Midbrain (tissue), 1 donor: ENCODE measurements at places on chromosomes 7 and 10.

DNA sequence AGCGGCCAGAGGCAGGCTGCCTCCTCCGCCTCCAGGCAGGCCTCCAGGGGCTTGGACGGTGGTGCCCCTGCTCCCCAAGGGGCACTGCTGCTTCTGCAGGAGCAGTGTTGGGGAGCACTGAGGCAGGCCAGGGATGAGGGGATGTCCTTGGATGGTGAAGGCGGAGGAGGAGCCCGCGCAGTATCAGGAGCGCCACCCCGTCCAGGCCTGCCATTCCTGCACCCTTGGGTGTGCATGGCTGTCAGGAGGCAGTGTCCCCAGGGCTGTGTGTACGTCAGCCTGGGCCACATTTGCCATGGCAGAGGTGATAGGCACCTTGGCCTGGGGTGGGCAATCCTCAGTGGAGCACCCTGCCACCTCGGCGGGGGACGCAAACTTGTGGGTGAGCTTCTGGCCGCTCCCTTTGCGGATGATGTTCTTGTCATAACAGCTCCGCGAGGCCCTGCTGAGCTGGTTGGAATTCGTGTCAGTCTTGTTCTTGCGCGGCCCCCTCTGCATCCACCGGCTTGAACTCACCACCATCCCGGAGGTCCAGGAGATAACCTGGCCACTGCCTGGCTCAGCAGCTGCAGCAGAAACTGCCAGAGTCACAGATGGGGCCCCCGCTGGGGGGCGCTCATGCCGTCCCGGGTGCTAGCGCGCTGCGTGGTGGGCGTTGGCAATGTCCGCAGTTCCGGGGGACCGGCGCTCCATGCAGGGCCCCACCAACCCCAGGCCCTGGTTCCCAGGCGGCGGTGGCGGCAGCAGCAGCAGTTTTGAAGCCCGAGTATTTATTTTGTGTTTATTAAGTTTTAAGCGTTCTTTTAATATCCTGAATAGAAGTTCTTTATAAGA lies 182.3 kb upstream of the ADCY1 start:
- DNase-seq = no peak

- DNase-seq = no peak
These were observed 6.7 kb downstream of the PRKAG2 start for GRCh38 chr7:151869968-151870918.

DNA sequence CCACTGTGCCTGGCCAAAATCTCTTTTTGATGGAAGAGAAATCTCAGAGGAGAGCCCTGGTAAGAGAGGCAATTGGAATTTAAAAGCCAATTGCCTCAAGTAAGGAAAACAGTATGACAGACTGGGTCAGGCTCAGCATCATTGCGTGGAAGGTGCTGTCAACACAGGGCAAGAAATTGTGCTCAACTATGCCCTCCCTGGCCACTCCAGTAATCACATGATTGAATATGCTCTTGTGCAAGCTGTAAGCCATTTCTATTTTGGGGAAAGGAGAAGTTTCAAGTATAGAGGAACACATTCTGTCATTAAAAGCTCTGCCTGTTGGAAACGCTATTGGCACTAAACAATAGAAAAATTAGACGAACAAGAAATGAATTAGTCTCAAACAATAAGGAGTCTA lies 1127.7 kb downstream of the REEP3 start:
- peak; percentile 49 for DNase-seq

GRCh38 chr10:122126763-122127659 lies 138.0 kb downstream of the TACC2 start:
- no peak for DNase-seq

DNA sequence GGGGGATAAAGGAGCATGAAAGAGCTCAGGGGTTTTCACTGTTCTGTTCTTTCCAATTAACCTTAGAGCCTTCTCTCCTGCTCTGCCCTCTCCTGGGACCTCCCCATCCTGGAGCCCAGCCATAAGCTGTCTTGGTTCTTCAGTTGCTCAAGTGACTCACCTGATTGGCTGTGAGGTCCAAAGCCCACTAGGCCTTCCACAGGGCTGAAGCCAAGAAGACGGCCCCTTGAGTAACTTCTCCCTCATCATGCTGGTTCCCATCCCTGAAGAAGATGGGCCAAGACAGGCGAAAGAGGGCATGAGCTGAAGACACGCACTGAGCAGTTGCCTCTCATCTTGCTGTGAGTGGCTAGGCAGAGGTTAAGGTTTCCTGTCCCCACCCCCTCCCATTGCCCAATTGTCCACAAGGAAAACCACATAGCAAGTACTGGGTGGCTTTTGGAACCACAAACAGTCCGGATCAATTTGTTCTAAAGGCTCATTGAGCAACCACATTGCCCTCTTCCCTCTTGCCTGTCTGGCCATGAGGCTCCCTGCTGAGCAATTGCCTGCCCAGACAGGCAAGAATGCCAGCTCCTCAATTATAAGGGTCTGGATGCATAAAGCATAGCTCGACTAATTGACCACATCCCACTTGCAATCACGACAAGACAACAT lies 43.9 kb upstream of the GPAM start:
- DNase-seq = peak; percentile 5

DNA sequence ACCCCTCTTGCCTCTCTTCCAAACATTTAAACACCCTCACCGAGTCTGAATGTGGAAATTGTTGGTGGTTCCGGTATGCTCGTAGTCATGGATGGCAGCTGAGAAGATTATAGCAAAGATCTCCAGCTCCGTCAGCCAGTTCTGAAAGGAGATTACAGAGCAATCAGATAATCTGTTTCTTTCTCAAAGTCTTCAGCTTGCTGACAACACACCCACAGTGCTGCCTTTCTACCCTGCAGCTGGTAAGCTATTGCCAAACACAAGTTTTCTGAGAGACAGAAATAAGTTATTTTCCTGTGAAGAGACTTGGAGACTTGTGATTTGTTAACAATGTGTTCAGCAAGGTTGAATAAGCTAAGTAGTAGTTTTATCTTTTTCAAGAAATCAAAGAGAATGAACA lies 163.6 kb downstream of the PPP1R17 start:
- no peak for DNase-seq

DNA sequence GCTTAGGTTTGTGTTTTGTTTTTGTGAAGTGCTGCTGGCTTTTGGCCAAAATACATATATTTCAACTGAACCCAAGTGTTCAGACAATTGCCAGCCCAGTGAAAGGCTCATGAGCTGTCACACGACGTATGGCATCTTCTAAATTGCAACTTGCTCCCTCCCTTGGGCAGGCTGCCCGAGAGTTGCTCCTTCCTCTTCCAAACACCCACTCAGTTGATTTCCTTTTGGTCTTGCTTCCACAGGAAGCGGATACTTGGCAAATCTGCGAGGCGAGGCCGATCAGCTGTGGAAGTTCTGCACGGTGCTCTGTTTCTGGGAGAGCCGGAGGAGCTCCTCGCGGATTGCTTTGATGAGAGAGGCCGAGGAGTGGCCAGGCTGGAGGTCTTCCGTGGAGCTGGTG lies 39.6 kb upstream of the ATP6V0A4 start:
- no peak for DNase-seq

DNA sequence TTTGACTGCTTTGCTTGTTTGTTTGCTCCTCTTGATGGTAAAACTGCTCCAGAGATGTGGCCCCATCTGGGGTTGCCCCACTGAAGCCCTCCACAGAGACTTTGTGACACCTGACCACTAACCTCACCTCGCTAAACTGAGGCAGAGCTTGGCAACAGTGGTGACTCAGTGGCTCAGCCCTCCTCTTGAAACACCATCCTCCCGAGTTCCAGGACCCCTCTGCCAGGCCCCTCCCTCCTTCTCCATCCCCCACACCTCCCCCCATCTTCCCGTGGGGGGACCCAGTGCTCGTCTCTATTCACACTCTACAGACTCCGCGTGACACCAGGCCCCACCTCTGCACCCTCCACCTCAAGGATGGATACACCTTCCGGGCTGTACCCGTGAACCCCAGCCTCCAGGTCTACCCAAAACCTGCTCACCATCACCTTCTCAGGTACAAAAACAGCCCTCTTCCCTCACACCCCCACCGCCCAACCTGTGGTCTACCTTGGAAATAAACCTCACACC lies 19.0 kb upstream of the RET start:
- no peak for DNase-seq

DNA sequence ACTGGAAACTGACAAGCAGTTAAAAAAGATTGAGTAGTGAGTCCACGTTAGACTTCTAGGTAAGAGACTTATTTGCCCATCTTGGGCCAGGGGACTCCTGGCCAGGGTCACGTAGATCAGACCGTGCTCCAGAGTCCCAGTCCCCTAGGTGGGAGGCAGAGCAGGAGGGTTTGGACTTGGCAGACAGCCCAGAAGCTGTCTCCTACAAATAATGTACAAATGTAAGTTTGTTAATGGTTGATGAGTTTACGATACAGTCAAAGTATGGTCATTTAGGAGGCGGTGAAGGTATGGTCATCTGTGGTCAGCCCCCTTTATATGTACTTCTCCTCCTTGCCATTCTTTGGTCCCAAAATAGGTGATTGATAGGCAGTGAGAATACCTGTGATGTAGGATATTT lies 28.2 kb downstream of the INPP5F start:
- DNase-seq = no peak

- no peak for DNase-seq
These were observed 2.1 kb upstream of the CASD1 start for GRCh38 chr7:94507462-94507861.

DNA sequence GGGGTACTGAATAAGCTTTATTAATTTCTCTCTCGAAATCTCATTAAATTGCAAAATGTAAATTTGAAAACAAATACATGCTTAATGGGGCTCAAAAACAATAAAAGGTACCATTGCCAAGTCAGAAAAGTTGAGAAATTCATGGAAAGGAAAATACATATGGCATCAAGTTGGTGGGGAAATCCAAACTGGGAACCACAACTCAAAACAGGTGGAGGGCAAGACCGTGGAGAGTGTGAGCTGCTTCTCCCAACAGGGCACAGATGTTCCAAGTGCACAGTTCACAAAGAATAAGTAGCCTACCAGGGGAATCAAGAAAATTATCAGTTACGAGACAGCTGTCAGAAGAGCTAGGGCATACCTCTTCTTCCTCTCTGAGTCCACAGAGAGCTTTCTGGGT lies 26.6 kb downstream of the MKX start:
- no peak for DNase-seq

- peak; percentile 65 for DNase-seq
These were observed 55.2 kb upstream of the GSDME start for GRCh38 chr7:24812305-24812945.

GRCh38 chr7:137563981-137564380 lies 220.4 kb upstream of the PTN start:
- no peak for DNase-seq

- DNase-seq = no peak
These were observed 747.1 kb upstream of the GALNT17 start for GRCh38 chr7:70384891-70385290.

DNA sequence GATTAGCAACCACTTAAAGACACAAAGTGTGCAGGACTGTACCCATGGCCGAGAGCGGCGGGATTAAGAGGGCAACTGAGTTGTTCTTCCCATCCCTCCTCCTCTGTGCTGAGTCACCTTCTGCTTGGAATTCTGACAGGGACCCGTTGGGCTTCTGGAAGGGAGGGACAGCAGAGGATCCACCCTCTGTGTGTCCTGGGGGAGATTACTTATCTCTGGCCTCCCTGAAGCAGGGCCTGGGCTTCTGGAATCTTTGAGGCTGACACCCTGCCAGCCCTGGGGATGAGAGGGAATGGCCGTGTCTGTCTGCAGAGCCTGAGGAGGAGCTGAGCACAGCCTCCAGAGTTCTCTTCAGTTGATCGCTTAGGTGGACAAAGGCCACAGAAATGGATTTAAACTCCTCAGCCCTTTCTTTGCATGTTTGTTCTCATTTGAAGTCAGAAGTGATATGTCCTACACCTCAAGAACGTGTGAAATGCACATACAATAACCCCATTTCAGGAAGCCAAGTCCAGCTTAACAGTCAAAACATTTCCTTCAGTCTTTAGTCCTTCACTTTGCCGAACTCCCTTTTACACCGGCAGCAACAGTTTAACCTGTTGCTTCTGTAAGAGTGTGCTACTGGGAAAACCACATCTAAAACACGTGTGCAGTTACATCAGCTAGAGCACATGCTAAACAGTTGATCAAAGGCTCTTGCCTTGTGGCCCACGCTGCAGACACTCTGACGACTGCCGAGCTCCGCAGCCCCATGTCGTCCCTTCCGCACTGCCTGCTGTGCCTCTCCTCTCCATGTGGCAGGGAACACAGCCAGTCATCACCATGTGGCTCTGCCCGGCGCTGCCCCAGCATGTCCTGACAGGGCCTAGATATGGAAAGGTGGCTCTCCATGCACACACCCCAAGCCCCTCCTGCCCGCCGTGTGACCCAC lies 55.7 kb downstream of the IKZF1 start:
- DNase-seq = no peak

DNA sequence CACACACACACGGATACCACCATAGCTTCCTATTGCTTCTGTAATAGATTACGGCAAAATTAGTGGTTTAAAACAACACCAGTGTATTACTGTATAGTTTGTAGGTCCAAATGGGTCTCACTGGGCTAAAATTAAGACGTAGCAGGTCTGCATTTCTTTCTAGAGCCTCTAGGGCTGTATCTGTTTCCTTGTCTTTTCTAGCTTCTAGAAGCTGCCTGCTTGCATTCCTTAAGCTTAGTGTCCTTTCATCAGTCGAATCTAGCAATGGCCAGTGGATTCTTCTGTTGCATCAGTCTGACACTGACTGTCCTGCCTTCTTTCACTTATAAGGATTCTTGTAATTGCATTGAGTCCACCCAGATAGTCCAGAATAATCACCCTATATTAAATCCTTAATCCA lies 882.3 kb downstream of the PCDH15 start:
- DNase-seq = no peak

GRCh38 chr10:3263747-3264146 lies 91.2 kb upstream of the PITRM1 start:
- no peak for DNase-seq

DNA sequence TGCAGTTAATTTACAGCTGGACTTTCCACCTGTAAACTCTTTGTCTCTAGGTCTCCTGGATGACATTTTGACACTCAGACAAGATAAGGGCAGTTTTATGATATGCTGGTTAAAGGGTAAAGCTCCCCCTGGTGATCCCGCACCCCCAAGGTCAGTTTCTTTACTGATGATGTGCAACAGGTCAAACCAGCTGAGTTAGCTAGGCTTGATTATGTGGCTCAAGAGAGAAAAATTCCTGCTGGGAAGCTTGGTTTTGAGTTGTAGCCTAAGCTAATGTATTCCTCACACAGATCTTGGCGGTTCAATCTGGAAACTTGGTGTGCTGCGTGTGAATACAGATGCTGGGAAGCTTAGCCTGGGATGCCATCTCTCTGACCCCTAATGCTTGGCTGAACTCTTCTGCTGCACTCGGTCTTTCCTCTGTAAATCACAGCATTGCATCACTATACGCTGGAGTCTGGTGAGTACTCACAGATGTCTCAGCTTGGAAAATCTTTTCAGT lies 11.4 kb upstream of the AKR1D1 start:
- DNase-seq = no peak

DNA sequence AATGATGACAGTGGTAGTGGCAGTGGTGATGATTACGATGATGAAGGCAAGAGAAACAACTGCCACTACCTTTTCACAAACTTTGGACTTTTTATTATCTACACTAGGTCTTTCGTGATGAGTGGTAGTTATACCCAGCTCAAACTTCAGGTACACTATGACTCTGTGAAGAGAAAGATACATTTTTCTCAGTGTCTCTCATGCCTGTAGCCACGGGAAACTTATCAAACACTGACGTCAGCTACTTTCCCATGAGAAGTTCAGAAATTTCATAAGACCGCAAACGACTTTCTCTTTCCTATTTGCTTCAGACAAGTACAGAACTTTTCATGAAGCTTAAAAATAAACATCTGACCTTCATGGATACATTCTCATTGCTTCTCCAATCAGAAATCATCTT lies 57.0 kb downstream of the CALD1 start:
- no peak for DNase-seq
